Naive thymus-derived CD4-positive, alpha-beta T cell (primary cell): ENCODE measurements at places on chromosomes 4 and X. TPM values are rescaled to one million over a fixed set of nuclear protein-coding genes. Genes with fewer than 3 reads are reported as not detected.
A peak's percentile ranks its signal among the peaks of the same experiment; 100 is the strongest.

- no peak overlapping the region for H3K27ac ChIP-seq
- no peaks in the 10 kb centered on the region for H3K27me3 ChIP-seq
- no peak overlapping the region for H3K4me3 ChIP-seq
- DNase-seq = no peak
- no peaks in the 10 kb centered on the region for H3K4me1 ChIP-seq
- H3K36me3 ChIP-seq = no peaks in the 10 kb centered on the region
These were observed 47.4 kb upstream of the GPM6B start for GRCh38 chrX:13864264-13864663.

Gene APOOL
- polyA plus RNA-seq = 6.7 TPM

Gene PFKFB1
- not detected for polyA plus RNA-seq

GRCh38 chrX:23938690-23939089 is 30.9 kb downstream of the CXorf58 start:
- no peak overlapping the region for H3K4me3 ChIP-seq
- no peaks in the 10 kb centered on the region for H3K36me3 ChIP-seq
- no peak overlapping the region for H3K27ac ChIP-seq
- DNase-seq = no peak

GRCh38 chr4:72326692-72327632 is 242.1 kb downstream of the ADAMTS3 start:
- no peak for DNase-seq
- no peaks in the 10 kb centered on the region for H3K36me3 ChIP-seq
- no peak overlapping the region for H3K4me3 ChIP-seq
- H3K27me3 ChIP-seq = no peaks in the 10 kb centered on the region
- no peaks in the 10 kb centered on the region for H3K4me1 ChIP-seq

Gene MTNR1A
- not detected for polyA plus RNA-seq

- H3K36me3 ChIP-seq = no peaks in the 10 kb centered on the region
- H3K4me1 ChIP-seq = peaks cover 9% of the 10 kb centered on the region
- H3K27me3 ChIP-seq = no peaks in the 10 kb centered on the region
- no peak overlapping the region for H3K4me3 ChIP-seq
- DNase-seq = no peak
These were observed 123.6 kb upstream of the CPEB2 start for GRCh38 chr4:14878681-14879080.

DNA sequence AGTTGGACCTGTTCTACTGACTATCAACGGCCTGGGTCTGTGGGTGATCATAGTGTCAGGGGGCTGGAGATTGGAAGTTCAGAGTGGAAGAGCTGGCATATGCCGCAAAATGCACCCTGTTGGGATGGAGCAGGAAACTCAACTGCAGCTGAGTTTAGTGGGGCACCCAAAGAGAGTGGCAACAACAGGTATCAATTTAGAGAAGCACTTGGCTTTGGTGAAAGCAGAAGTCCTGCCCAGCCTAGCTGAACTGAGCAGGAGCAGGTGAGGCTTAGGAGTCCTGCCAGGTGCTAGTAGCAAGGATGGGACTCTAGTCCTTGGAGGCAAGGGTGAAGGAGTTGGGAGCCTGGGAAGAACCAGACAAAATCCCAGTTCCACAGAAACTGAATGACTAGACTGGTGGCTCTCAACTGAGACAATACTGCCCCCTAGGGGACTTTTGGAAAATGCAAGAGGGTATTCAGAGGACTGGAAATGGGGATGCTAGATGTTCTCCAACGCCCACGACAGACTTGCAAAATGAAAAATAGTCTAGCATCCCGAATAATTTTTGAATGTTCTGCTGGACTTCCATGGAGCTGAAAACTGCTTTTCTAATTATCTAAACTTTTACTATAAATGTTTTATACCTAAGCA is 49.4 kb downstream of the RTL9 start:
- no peaks in the 10 kb centered on the region for H3K27me3 ChIP-seq
- no peaks in the 10 kb centered on the region for H3K36me3 ChIP-seq
- DNase-seq = peak; percentile 46
- no peak overlapping the region for H3K4me3 ChIP-seq
- H3K27ac ChIP-seq = no peak overlapping the region
- H3K4me1 ChIP-seq = no peaks in the 10 kb centered on the region

DNA sequence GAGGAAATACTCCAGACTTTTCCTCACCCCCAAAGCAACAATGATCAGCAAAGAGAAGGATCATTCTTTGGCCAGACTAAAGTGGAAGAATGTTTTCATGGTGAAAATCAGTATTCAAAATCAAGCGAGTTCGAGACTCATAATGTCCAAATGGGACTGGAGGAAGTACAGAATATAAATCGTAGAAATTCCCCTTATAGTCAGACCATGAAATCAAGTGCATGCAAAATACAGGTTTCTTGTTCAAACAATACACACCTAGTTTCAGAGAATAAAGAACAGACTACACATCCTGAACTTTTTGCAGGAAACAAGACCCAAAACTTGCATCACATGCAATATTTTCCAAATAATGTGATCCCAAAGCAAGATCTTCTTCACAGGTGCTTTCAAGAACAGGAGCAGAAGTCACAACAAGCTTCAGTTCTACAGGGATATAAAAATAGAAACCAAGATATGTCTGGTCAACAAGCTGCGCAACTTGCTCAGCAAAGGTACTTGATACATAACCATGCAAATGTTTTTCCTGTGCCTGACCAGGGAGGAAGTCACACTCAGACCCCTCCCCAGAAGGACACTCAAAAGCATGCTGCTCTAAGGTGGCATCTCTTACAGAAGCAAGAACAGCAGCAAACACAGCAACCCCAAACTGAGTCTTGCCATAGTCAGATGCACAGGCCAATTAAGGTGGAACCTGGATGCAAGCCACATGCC is 89.7 kb downstream of the TET2 start:
- H3K36me3 ChIP-seq = peaks cover 7% of the 10 kb centered on the region
- no peak overlapping the region for H3K4me3 ChIP-seq
- no peaks in the 10 kb centered on the region for H3K27me3 ChIP-seq

Gene ITIH6
- polyA plus RNA-seq = not detected

GRCh38 chr4:90064196-90064595 is 63.0 kb upstream of the CCSER1 start:
- H3K36me3 ChIP-seq = no peaks in the 10 kb centered on the region
- H3K4me3 ChIP-seq = no peak overlapping the region
- DNase-seq = no peak

DNA sequence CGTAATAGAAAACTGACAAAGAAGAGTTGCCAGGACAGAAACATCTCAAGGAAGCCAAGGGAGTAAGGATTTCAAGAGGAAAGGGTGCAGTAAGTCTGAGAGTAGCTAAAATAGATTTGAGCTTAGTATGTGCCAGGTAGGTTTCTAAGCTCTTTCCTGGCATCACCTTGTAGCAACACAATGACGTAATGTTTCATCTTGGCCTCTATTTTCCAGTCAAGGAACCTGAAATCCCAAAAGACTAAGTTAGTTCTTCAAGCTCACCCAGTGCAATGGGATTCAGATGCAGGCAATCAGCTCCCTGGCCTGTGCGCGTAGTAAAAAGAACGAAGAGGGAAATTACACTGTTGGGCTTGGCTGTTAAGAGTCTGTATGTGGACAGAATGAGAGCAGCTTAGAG is 586.5 kb upstream of the TENM3 start:
- H3K36me3 ChIP-seq = no peaks in the 10 kb centered on the region
- H3K4me3 ChIP-seq = no peak overlapping the region
- no peaks in the 10 kb centered on the region for H3K27me3 ChIP-seq
- H3K4me1 ChIP-seq = no peaks in the 10 kb centered on the region
- DNase-seq = no peak
- no peak overlapping the region for H3K27ac ChIP-seq

GRCh38 chr4:4271912-4272311 is 18.0 kb downstream of the LYAR start:
- H3K27me3 ChIP-seq = no peaks in the 10 kb centered on the region
- no peaks in the 10 kb centered on the region for H3K36me3 ChIP-seq
- no peak for DNase-seq
- H3K4me1 ChIP-seq = no peaks in the 10 kb centered on the region

DNA sequence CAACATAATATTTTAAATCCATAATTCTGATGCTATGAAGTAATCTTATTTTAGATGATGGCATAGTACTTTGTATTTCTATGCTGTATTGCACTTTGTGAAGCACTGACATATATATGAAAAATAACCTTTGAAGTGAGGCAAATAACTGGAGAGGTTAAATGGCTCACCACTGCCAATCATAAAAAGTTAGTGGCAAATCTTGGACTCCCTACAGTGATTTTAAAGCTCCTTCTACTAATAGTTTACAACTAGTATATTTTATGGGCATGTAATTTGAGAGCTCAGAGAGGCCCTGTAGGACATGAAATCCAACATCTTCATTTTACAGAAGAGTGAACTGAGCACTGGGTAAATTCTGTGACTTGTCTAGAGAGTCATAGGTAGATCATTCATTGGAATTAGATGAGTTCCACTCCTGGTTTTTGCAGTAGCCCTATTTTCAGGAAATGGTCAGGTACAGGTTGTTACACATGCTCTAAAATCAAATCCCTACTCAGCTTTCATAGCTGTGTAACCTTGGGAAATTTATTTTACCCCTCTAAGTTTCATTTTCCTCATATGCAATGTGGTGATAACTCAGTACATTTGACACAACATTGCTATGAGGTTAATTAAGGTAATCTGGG is 804 bp upstream of the GC start:
- no peak overlapping the region for H3K4me3 ChIP-seq
- H3K4me1 ChIP-seq = no peaks in the 10 kb centered on the region
- no peaks in the 10 kb centered on the region for H3K27me3 ChIP-seq
- no peaks in the 10 kb centered on the region for H3K36me3 ChIP-seq

Gene PASD1
- not detected for polyA plus RNA-seq

DNA sequence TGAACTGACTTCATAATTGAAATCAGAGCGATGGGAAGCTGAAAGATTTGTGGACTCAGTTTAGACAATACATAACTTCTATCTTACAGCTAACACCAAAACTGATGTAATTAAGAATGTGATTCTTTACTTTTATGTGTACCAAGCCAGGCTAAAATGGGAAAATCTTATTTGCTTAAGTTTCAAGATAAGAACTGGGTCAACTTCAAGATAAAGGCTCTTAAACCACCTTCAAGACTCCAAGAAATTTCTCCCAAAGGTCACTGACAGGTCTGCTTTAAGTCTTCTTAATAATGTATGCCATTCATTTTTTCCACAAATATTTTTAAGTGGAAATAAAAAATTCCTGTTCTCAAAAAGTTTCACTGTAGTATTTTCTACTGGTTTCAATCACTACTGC is 55.5 kb downstream of the DDX60 start:
- H3K4me1 ChIP-seq = no peaks in the 10 kb centered on the region
- H3K27ac ChIP-seq = no peak overlapping the region
- peaks cover 18% of the 10 kb centered on the region for H3K36me3 ChIP-seq
- no peak overlapping the region for H3K4me3 ChIP-seq

- no peak overlapping the region for H3K4me3 ChIP-seq
- H3K27ac ChIP-seq = no peak overlapping the region
- DNase-seq = no peak
- no peaks in the 10 kb centered on the region for H3K4me1 ChIP-seq
These were observed 204.0 kb downstream of the SCFD2 start for GRCh38 chr4:53161787-53162433.

GRCh38 chr4:109559625-109559982 is 442 bp upstream of the MCUB start:
- peak; percentile 64 for DNase-seq
- peak overlapping the region; percentile 83 for H3K4me3 ChIP-seq
- peaks cover 7% of the 10 kb centered on the region for H3K36me3 ChIP-seq
- H3K27ac ChIP-seq = peak overlapping the region; percentile 96

GRCh38 chrX:24241822-24242648 is 71.8 kb downstream of the SUPT20HL2 start:
- DNase-seq = peak; percentile 33
- no peaks in the 10 kb centered on the region for H3K4me1 ChIP-seq
- H3K27ac ChIP-seq = no peak overlapping the region
- no peaks in the 10 kb centered on the region for H3K27me3 ChIP-seq
- no peak overlapping the region for H3K4me3 ChIP-seq

Gene MAGIX
- 1.0 TPM for polyA plus RNA-seq

GRCh38 chrX:121755541-121755940 is 708.1 kb downstream of the GLUD2 start:
- no peaks in the 10 kb centered on the region for H3K4me1 ChIP-seq
- H3K4me3 ChIP-seq = no peak overlapping the region
- no peaks in the 10 kb centered on the region for H3K36me3 ChIP-seq
- H3K27ac ChIP-seq = no peak overlapping the region

DNA sequence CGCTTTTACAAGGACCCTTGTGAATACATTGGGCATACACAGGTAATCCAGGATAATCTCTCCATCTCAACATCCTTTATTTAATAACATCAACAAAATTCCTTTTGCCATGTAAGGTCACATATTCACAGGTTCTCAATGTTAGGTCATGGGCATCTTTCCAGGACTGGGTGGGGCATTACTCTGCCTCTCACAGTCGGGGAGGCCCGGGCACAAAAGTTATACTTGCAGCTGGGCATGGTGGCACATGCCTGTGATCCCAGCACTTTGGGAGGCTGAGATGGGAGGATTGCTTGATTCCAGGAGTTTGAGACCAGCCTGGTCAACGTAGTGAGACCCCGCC is 93.7 kb upstream of the AP1S2 start:
- H3K36me3 ChIP-seq = no peaks in the 10 kb centered on the region
- no peak overlapping the region for H3K27ac ChIP-seq
- no peak overlapping the region for H3K4me3 ChIP-seq
- no peaks in the 10 kb centered on the region for H3K4me1 ChIP-seq
- H3K27me3 ChIP-seq = no peaks in the 10 kb centered on the region

Gene ALB
- polyA plus RNA-seq = not detected

GRCh38 chrX:129235903-129236302 is 287.4 kb downstream of the SMARCA1 start:
- H3K4me1 ChIP-seq = no peaks in the 10 kb centered on the region
- no peaks in the 10 kb centered on the region for H3K36me3 ChIP-seq
- no peak overlapping the region for H3K4me3 ChIP-seq

GRCh38 chr4:66266035-66266434 is 595.7 kb upstream of the EPHA5 start:
- no peak for DNase-seq
- no peaks in the 10 kb centered on the region for H3K4me1 ChIP-seq
- H3K27me3 ChIP-seq = no peaks in the 10 kb centered on the region
- H3K36me3 ChIP-seq = no peaks in the 10 kb centered on the region
- H3K27ac ChIP-seq = no peak overlapping the region

DNA sequence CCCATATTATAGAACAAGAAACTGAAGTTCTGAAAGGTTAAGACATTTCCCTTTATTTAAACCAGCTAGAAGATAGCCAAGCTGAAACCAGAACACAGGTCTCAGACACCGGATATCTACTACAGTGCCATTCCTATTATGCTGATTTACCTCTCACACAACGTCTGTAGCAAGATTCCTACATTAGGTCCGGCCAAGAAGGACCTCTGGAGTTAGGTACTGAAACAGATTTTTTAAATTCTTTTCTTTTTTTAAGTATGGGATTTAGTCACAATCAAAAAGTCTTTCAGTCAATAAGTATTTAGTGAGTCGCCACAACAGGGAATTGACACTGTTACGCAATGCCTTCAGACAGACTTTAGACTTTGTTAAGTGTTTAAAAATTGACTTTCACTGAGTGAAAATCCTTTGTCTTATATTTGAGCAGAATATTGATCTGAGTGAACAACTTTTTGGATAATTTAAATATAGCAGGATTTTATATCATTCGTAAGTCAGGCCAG is 26.5 kb upstream of the SPANXN4 start:
- no peaks in the 10 kb centered on the region for H3K4me1 ChIP-seq
- no peak overlapping the region for H3K4me3 ChIP-seq
- H3K27ac ChIP-seq = no peak overlapping the region

Gene DNAAF6
- polyA plus RNA-seq = not detected

Gene ARSJ
- polyA plus RNA-seq = 0.17 TPM

Gene MED12
- 12.5 TPM for polyA plus RNA-seq
